ENCODE measurements at places on chromosomes 3 and 15.

DNA sequence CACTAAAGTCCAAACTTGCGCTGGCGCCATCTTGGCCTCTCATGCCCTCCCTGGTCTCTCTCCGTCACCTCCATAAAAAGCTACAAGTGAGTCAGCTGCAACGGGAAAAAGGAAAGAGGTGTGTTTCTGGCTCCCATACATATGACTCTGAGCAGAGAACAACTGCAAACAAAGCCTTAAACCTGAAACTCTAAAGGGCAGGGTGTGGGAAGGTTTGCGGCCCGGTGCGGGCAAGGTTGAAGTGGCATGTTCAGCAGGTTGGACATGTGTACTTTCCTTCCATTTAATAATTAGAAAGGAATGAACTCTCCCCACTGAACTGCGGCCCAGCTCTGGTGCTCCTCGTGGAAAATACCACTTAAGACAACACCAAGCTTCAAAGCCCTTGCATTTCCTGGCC is 59.0 kb upstream of the PPARG start:
- DNase-seq = no peak

GRCh38 chr3:89252860-89253259 is 145.4 kb downstream of the EPHA3 start:
- DNase-seq = no peak

DNA sequence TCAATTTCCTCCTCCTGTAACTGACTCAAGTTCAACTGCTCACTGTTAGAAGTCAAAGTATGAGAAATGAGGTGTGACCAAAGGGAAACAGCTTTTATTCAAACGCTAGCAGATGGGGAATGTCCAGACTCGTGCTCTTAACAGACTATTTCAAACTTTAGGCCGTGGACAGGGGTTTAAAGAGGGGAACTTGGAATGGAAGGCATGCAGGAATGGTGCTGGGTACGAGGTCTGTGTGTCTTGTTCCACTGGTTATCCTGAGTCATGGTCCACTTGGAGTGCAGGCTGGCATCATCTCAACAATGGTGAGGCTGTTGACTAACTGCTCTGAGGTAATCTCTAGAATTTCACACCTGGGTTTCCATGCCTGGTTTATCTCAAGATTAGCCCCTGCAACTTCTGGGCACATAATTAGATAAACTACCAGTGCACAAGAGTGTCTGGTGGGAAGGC is 22.9 kb upstream of the DNAAF4 start:
- DNase-seq = no peak

DNA sequence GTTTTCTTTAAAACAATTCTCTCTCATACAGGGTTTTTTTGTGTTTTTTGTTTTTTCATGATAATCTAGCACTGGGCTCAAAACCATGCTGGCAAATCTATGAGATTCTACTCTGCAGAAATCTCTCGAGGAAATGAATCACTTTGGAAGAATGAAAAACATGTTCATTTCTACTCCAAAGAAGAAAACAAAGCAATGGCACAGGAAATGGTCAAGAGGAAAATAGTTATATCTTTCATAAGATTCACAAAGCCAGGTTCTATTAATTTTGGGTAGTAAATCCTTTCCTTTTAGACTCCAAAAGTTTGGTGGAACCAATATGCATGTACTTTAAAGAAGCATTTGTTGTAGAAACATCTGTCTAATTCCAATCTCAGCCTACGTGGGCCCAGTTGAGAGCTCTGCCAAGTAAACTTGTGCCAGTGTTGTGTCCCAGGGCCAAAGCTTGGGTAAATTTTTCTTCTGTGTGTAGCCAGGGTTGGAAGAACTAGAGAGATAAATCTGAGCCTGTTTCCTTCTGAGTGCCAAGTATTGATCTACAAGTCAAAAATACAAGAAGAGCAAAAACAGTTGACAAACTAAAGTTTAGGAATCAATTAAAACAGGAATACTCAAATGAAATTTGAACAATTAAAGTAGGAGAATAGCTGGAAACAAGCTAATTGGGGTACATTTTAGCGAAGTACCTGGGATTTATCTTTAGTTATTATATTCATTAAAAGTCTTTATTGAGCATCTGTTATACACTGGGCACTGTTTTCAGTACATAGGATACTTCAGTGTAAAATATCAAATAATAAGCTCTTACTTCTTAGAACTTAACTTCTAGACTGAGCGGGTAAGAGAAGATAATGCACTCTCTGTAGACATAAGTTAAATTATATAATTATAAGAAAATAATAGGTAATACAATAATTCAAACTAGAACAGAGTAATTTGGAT is 657.5 kb upstream of the NECTIN3 start:
- DNase-seq = no peak

DNA sequence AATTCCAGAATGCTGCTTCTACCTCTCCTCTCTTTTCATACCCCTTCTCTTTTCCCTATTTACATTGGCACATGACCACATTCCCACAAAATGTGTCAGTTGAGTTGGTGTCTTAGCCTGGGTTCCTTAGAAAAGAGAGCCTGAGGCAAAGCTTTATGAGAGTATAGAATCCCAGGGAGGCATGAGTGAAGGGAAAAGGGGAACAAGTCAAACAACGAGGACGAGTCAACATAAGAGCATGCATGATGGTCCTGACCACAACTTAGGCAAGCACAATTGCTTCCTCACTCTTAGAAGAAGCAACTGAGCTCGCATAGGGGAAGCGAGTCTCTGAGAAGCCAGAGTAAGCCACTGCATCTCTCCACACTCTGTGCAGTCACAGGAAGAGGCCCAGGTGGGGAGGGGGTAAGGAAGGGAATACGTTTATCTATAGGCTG is 15.4 kb upstream of the ZNF774 start:
- no peak for DNase-seq

GRCh38 chr3:146133441-146133840 is 27.5 kb downstream of the PLOD2 start:
- no peak for DNase-seq

DNA sequence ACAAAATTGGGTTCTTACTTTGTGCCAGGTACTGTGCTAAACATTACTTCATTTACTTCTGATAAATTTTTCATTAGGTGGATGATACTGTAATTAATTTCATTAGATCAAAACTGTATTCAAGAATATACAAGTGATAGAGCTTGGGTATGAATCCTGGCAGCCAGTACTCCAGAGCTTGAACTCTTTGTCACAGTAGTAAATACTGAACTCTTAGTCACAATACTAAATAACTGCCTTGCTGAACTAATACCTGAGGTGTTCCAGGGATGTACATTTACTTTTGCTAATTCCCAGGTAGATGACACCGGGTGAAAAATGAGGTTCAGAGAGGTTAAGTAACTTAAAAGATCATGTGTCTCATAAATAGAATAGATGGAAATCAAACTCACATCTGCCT is 20.3 kb downstream of the FXR1 start:
- DNase-seq = no peak

DNA sequence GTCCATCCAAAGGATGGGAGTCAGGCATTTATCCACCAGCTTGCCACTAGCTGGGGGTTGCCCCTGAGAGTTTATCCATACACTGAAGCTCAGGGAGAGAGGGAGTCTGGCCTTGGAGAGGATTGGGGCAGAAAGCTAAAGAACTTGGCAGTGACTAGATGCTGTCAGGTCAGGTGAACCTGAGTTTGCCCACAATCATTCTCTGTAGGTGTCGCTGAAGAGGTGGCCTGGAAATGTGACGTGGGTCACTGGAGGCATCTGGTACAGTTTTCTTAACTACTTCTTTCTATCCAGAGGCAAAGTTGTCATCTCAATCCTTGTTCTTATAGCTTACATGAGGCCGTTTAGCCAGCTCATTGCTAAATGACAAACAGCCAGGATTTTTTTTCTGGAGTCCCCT is 298.0 kb upstream of the CTNNB1 start:
- DNase-seq = no peak

GRCh38 chr3:86929046-86929445 is 61.9 kb downstream of the VGLL3 start:
- DNase-seq = no peak

GRCh38 chr3:8488877-8489276 is 12.7 kb upstream of the LMCD1 start:
- DNase-seq = no peak

- DNase-seq = no peak
Measured at GRCh38 chr15:80568298-80568697, 126.8 kb upstream of the ABHD17C start.

- DNase-seq = no peak
Measured at GRCh38 chr3:89250742-89251141, 143.3 kb downstream of the EPHA3 start.

DNA sequence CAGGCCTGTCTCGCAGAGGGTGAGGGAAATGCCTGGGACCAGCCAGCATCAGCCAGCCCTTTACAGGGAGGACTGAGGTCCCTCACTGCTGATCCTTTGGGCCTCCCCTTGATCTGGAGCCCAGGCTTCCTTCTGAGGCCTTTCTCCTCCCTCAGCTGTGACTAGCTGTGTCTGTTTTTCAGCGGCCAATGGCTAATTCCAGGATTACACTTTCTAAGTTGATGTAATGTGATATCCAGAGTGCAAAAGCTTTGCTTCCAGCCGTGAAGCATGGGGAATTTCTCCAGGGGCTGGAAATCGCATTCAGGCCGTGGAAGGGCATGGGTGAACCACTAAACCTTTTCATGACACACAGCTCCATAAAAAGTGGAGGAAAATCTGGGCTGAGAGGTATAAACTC is 157.6 kb downstream of the SHQ1 start:
- no peak for DNase-seq

DNA sequence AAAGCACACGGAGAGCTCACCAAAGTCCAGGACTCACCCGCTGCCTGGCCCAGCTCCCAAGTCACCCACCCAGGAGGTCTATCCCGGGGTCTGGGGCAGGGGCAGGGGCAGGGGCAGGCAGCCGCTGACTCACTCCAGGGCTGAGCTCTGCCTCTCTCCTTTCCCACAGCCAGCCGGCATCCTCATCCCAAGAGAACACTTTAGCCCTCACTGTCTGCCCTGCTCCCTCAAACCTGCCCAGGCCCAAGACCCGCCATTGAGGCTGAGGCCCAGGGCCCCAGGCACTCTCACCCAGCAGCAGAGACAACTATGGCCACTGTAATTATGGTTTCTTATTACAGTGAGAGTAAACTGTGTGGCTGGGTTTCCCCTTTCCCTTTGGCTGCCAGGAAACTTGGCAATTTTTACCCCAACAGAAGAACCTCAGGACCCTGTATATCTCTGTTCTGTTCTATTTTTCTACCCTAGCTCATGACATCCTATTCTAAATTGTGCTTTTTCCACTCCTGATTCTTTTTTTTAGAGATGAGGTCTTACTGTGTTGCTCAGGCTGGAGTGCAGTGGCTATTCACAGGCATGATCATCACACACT is 53.0 kb downstream of the IQSEC1 start:
- DNase-seq = no peak

GRCh38 chr15:64686130-64686735 is 89.2 kb downstream of the RBPMS2 start:
- no peak for DNase-seq

Measured in NCI-H2107 (cell line).